AG08395 (cell line): ENCODE measurements at places on chromosomes 3 and 15.

DNA sequence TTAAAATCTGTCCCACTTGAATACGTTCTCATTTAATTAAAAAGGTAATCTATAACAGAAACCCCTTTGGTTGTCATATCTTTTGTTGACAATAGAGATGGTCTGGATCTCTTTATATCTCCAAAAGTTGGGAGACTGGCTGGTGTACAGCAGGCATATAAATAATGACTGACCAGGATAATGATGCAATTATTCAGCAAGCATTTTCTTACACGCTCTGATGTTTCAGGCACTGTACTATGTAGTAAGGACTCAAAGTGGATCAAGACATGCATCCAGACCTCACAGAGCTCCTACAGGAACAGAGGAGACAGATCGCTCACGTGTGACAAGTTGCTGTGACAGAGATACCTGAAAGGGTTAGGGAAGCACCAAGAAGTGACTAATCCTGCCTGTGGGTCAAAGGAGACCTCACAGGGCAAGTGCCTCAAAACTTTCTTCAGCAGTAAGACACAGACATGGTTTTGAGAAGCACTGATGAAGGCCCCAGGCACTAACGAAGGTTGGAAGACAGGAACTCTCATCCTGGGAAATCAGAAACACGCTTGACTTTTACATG is 25.7 kb downstream of the VPS39 start:
- DNase-seq, result no peak

- DNase-seq, result no peak
Observed at GRCh38 chr3:193972832-193973231, 163.1 kb upstream of the HES1 start.

- DNase-seq, result no peak
Observed at GRCh38 chr3:195030791-195031321, 240.1 kb downstream of the XXYLT1 start.

GRCh38 chr3:196563721-196564225 is 4.6 kb downstream of the WDR53 start:
- no peak for DNase-seq

GRCh38 chr15:101167411-101167752 is 84.5 kb downstream of the CHSY1 start:
- DNase-seq, result no peak

DNA sequence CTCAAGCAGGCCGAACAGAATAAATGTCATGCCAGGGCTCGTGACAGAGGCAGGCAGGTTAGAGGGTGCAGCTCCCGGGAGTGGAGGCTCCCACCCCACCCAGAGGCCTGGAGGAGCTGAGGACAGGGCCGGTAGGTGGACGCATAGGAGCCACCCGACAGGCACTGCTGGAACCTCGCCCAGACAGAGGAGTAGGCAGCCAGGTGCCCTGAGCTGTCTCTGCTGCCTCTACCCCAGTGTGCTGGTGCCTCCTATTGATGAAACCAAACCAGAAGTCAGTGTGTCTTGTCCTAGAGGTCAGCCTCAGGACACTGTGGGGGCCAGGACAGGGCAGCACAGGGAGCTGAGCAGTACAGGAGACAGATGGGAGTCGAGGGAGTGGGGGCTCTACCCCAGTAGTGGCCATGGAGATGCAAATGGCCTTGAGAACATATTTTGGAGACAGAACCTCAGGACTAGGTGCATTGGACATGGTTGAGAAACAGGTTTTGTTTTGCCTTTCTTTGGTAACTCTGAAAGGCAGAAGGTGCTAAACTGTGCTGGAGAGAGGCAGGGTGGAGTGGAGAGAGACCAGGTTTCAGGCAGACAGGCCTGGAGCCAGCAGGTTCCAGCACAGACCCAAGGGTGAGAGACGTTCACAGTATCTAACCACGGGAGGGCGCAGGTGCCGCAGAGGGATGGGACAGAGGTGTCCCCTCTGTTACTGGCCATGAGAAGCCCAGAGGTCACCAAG is 15.4 kb upstream of the KLF15 start:
- no peak for DNase-seq

DNA sequence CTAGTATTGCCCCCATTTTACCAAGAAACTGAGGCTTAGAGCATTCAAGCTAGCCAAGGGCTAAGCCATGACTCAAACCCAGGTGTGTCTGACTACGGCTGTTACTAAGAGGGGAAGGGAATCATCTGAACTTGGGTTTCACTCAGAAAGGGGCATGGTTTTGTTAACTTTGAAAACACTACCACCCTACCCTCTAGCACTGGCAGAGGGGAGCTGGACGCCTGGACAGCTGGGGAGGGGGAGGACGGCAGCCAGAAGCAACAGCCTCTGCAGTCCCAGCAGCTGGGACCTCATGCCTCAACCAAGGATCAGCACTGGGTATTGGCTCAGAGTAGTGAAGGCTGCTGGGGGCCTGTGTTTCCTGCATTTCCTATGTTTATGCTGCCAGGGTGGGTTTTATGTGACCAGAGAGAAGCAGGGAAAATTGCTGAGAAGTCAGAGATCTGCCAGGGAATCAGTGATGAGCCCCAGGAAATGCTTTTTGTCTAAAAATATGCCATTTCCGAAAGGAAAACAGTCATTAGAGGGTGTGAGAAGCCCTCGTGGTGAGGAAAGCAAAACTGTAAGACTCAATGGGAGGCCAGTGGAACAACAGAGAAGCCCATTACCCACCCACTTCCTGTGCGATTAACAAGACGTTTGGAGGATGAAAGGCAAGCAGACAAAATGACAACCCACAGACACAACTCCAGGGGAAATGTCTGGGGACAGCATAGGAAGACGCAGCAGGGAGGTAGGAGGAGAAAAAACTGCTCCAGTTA is 41.2 kb downstream of the LIPC start:
- DNase-seq, result no peak

- DNase-seq, result no peak
Observed at GRCh38 chr15:42503825-42504224, 8.4 kb downstream of the SNAP23 start.

DNA sequence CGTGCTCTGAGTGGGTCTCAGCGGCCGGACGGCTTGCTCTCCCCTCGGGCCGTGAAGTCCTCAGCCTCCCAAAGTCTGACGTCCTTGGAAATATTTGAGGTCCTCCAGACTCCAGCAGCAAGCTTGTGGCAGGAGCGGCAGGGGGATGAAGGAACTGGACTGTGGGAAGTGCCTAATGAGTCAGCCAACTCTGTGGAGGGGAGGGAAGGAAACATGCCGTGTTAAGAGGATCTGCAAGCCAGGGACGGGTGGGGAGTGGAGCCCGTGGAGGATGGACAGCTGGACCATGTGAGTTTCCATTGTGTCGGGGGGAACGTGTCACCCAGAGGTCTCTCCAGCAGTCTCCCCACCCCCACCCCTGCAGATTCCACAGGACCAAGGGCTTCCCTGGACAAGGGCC is 39.4 kb upstream of the IDH2 start:
- DNase-seq, result peak; percentile 35

GRCh38 chr3:187587076-187587475 is 83.1 kb downstream of the SST start:
- DNase-seq, result no peak

GRCh38 chr15:69546182-69546581 is 93.6 kb downstream of the RPLP1 start:
- DNase-seq, result no peak
